Stimulated activated CD4-positive, alpha-beta T cell treated with anti-CD3 and anti-CD28 coated beads, Interleukin-12 subunit alpha, Interleukin-12 subunit beta, amount 100 ng/mL, for 4 hours (primary cell): ENCODE measurements at places on chromosomes 2 and 18.

DNA sequence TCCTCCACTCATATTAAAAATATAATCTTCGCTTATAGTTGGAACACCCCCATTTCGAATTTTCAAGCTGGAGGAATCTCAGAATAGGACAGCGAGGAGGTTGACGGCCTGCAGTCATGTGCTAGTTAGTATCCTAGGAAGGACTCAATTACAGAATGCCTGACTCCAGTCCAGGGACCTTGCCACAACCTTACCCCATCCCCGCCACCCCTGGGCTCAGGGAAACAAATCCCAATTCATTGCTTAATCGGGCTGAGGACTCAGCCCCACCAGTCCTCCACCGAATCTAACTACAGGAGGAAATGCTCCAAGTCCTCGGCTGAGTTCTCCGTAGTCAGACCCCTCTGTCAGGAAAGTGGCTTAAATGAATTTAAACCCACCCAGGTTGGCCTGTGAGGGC, 31.7 kb upstream of the ZBTB7C start:
- DNase-seq = no peak

DNA sequence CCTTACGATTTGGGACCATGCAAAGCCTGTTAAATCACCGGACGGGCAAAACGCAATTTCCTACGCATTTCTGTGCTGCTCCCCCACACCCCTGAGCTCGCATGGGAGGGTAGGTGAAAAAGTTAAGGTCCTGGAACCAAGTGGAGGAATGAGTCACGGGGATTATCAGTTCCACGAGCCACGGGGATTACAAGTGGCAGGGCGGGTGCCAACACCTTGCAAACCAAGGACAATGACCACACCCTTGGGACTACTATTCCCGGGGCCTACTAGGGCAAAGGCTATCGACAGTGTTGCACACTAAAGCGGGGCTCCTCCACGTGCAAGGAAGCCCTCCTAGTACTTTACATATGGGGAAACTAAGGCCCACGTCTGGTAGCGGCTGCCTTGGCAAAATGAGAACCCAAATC, 447 bp downstream of the RETSAT start:
- DNase-seq = no peak

- no peak for DNase-seq
Observed at GRCh38 chr2:157076526-157077161, 180.9 kb upstream of the GALNT5 start.

- DNase-seq = no peak
Observed at GRCh38 chr2:102606353-102606752, 13.0 kb upstream of the SLC9A2 start.

- DNase-seq = no peak
Observed at GRCh38 chr18:24656551-24657443, 196.4 kb downstream of the HRH4 start.

DNA sequence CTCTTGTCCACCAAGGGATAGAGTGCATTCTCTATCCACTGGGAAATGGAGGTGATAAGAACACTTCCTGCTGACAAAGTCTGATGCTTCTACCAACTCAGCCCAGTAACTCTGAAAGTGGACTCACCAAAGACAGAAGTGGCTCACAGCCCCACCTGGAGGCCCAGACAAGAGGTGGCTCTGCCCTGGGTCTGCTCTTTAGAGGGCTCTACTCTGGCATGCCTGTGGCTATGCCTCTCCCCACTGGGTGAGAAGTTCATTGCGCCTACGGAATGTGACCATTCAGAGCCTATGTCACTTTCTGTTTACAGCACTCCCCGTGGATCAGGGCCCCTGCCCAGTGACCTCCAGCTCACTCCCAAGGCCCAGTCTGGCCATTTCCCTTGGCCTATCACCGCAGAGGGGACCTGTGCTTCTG, 13.5 kb upstream of the XDH start:
- DNase-seq = no peak

DNA sequence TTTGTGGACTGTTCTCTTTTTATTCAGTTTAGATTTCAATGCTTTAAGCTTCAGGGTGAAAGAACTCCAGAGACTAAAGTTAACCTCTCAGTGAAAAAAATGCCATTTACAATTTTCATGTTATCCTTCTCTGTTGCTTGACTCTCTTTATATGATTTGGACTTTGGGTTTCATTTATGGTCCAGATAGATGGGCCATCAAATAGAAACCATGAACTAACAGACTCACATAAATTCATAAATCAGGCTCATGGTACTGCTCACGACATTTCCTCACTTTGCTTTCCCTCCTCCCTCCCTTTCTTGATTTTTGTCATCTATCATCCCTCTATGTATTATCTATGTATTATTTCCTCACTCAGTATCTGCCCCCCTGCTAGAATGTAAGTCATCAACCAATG, 10.0 kb downstream of the FAM110C start:
- DNase-seq = no peak

DNA sequence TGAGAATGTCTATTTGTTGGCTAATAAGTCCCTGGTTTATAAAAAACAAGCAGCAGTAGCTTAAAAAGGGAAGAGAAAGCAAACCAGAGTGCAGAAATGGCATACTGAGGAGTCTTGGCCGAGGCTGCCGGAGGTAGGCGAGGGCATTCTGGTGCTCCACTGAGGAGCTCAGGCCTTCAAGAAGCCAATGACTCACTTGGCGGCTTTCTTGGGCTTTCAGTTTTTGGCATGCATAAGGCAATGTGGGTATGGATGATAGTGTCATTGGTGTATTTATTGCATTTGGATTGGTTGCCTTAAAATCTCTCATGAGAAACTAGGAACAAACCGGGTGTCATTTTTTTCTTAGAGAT, 119.6 kb upstream of the ARL5A start:
- DNase-seq = no peak

DNA sequence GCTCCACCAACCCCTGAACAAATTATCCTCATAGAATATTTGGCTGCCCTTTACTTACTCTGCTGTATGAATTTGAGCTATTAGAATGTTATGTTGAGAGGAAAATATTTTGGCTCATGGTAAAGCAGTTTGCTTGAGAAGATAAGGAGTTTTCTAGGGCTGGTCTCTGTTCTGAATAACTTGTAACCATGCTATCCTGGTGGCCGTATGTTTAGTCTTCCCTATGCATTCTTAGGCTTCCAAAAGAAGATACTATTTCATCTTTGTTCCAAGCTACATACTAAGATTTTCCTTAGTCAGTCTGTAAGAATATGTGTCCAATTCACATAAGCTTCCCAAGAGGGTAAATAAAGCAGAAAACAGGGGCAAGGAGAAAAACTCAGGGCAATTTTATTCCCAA, 1105.1 kb upstream of the PIK3C3 start:
- no peak for DNase-seq

DNA sequence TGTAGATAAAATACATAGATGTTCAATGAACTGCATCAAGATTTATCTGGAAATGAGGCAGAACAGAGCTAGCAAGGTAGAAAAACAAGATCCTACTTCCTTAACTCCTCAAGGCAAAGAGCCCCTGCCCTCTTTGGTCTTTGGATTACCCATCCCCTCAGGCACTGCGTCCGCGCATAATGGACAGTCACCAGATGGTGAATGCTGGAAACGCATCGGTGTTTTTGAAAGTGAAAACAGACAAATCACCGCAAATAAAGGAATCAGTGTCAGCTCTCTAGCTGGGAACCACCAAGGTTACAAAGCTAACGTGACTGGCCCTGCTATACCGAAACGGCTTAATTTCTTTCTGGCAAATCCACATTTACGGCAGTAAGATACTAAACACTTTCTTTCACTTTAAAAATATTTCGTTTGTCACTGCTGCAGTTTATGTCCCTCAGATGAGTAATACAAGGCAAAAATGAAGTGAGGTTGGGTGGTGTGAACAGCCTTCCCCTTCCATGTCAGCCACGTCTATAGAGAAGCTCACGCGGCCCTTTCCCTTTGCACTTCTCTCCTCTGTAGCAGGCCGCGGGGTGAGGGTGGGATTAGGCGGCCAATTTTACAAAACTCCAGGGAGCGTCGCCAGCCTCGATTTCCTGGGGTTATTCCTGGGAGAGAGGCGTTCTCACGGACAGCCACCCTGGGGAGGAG, 627 bp upstream of the GALR1 start:
- no peak for DNase-seq

DNA sequence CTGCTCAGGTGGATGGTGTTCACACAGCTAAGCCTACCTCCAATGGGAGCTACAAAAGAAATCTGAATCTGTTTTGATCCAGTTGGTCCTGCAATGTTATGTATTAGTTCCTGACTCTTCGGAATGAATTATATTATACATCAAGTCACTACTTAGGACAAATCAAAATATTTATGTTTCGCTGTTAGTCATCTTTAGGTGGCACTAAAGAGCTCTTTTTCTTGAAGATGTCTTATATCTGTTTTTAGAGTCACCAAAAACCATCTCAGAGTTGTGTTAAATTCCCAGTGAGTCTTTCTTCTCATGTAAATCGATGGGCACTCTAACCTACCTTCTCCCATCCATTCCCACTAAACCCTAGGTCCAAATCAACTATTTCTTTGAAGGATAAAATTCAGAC, 2.2 kb downstream of the DNER start:
- DNase-seq = no peak

GRCh38 chr2:128317181-128317898, 1.3 kb downstream of the HS6ST1 start:
- peak; percentile 35 for DNase-seq

GRCh38 chr18:55419947-55420664, 167.9 kb downstream of the TCF4 start:
- DNase-seq = no peak

- DNase-seq = no peak
Observed at GRCh38 chr18:76472829-76473228, 22.2 kb downstream of the ZNF516 start.

GRCh38 chr2:173982918-173983317, 17.7 kb upstream of the SP3 start:
- no peak for DNase-seq

DNA sequence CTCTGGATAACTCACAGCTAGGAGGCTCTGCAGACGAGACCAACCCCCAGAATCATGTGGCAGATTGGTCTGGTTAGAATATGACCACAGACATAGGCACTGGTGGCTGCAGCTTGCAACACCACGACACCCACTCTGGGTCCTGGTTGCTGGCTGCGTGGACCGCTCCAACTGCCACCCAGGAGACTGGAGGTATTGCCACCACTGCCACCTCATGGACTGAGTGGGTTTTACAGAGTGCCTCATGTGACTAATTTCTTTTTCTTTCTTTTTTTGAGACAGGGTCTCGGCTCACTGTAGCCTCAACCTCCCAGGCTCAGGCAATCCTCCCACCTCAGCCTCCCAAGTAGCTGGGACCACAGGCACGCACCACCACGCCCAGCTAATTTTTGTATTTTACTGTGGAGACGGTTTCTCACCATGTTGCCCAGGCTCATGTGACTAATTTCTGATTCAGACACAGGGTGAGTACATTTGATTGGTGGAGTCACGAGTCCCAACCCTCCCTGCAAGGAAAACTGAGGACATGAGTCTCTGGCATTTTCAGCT, 29.9 kb upstream of the NT5DC4 start:
- DNase-seq = peak; percentile 49

- DNase-seq = no peak
Observed at GRCh38 chr2:58047373-58047935, 848 bp downstream of the VRK2 start.
